Cortex of kidney (tissue), 1 donor: ENCODE measurements at places on chromosomes 7 and 10.

DNA sequence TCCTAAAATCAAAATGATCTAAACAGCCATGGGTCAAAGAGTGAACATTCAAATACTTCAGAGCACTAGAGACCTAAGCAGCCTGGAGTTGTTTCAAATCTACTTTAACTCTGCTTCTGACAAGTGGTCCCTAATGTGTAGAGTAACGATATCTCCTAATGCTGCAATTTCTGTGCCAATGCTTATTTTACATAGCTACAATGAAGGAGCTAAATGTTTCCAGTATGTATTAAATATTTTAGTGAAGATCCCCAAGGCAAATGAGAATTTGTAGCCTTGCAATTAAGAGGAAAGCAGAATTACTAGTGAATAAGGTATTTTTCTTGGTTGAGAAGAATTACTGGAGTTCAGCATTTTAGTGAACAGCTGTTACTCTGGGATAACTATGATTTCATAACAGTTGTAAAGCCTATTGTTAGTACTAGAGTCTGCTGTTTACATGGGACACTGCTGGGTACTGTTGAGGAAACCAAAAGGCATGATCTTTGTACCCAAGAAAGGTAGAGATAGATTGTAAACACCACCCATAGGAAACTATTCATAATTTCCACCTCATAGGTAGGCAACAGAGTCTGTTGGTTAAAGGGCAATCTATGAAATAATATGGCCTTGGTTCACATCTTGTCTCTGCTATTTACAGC, 271.9 kb downstream of the PLXDC2 start:
- no peak for DNase-seq

- no peak for DNase-seq
Measured at GRCh38 chr10:104707602-104708459, 66.7 kb downstream of the SORCS3 start.

DNA sequence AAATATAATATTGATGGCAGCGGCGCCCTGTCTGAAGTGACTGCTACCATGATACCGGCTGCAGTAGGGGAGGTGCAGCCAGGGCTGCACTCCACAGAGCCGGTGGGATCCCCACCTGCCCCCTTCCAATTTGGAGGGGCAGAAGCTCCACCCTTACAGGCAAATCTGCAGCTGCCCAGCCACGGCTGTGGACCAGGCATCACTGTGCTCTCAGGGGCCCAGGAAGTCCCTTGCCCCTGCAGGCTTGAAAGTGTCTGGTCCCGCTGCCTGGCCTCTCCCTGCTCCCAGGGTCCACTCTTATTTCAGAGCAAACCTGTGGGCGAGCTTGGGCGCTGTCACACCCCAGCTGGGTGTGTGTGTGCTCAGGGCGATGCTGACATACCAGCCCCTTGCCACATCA, 172.7 kb upstream of the SMIM30 start:
- DNase-seq, result no peak

DNA sequence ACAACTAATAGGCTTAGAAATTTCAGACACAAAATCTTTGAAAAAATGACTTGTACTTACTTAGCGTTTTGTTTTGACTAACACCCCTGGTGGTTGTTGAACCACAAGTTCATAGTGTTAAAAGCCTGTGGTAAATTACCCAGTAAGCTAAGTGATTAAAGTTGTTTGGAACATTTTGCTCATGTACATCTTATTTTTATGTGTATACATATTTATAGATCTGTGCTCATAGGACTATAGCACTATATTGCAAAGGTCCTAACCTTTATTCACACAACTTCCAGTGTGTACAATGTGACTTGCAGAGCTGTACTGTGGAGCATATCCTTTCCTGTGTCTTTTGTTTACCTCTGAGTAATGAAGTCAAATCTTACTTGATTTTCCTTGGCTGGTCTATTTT, 79.6 kb downstream of the BMPR1A start:
- no peak for DNase-seq

GRCh38 chr7:129417073-129417472, 17.2 kb upstream of the STRIP2 start:
- no peak for DNase-seq

- no peak for DNase-seq
Measured at GRCh38 chr10:63651864-63652263, 130.7 kb downstream of the REEP3 start.

GRCh38 chr7:127891144-127891543, 140.1 kb downstream of the LRRC4 start:
- no peak for DNase-seq

DNA sequence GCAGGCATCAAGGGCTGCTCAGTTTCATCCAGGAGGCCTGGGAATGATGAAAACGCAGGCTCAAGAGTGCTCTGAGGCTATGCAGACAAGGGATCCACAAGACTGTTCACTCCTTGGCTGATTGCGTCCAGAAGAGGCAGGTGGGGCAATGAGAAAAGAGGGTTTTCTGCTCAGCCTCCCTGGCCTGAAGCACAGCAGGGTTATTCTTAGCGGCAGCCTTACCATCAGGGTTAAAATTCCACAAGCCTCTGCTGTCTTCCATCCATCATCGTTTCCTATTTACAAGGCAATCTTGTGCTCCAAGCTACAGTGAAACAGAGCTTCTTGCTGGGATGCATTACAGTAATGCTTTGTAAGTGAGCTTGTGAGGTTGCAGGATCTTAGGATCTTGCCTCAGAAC, 129.4 kb upstream of the SHH start:
- DNase-seq, result no peak

- DNase-seq, result no peak
Measured at GRCh38 chr7:44769776-44770294, 21.2 kb downstream of the ZMIZ2 start.

GRCh38 chr7:108660465-108660864, 90.8 kb downstream of the DNAJB9 start:
- DNase-seq, result no peak

- DNase-seq, result no peak
Measured at GRCh38 chr10:95831515-95831914, 75.6 kb downstream of the ENTPD1 start.

GRCh38 chr10:99235658-99236626, at the start of gene HPSE2:
Gene HPSE2 (minus strand): TSS chr10:99235852.
- DNase-seq, result no peak

DNA sequence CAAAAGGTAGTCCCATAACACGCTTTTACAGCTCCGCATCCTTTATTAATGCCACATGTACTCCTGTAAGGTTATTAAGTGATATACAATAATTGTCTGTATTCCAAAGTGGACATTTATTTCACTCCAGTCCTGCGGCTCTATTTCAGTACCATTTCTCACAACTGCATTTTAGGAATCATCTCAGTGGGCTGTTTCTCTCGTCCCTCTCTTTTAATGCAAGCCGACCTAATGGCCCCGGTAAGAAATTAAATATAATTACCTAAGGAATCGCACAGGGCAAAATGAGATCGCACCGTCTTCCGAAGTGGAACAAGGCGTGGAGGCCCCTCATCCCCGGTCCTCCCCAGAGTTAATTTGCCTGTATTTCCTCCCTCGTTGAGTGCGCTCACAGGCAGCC, 216.5 kb downstream of the RAB11FIP2 start:
- DNase-seq, result no peak

DNA sequence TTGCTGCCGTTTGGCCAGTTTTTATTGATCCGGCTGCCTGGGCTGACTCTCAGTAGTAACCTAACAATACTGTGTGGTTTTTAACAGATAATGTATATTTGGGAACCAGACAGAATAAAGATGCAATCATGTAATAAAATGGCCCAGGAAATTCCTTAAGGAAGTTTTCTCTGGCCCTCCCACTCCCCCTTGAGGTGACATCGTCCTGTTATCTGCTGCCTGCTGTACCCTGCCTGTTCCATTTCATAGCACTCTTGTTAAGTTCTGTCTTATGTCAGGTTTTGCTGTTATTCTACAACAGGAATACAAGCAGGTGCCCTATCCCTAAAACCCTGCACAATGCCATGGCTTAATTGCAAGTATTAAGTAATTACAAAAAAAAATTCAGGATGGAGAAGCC, 12.5 kb downstream of the ITGB8 start:
- no peak for DNase-seq

DNA sequence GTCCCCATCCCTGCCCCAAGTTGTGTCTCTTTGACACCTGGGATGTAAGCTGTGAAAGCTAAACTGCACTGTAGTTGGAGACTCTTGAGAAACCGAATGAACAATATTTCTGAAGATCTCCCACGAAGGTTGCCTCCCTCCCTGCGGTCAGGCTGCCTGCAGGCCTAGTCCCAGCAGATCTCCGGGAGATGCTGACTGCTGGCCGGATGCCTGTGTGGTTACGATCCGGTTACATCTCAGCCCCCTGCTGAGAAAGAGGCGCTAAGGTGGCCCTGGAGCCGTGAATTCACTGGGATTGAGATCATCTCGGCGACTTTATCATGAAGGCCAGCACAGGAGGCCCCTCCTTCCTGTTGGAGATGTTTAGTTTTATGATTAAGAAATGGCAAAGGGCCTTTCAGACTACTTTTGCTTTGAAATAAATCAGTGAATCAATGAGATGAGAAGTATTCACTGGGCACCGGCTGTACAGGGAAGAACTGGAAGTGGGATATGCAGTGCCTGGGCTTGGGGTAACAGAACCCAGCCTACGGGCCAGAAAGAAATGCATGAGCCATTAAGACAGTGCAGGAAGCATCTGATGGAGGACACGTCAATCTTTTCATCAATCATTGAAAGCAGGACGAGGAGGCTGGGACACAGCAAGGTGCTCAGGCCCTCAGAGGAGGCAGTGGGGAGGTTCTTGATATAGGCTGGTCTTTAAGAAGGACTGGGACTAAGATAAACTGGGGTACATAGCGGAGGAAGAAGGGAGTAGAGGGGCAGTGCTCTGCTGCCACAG, 177.6 kb downstream of the PRKAG2 start:
- no peak for DNase-seq

DNA sequence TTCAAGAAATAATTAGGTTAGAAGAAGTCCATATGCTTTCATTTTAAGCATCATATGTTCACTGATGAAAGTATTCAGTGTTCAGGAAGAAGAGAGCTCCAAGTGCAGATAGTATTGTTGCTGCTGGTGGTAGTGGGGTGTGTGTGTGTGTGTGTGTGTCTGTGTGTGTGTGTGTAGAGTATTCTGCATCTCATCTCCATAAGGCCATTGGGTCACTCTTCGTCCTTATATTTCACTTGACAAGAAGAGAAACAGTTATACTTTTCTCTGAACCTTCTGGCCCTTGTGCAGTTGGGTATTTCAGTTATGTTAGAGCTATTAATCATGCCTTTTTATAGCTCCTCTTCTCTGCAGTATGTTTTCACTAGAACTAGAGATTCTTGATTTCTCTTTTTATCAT, 26.2 kb downstream of the ADAM22 start:
- DNase-seq, result no peak

- no peak for DNase-seq
Measured at GRCh38 chr7:123538189-123538714, 3.9 kb upstream of the IQUB start.

DNA sequence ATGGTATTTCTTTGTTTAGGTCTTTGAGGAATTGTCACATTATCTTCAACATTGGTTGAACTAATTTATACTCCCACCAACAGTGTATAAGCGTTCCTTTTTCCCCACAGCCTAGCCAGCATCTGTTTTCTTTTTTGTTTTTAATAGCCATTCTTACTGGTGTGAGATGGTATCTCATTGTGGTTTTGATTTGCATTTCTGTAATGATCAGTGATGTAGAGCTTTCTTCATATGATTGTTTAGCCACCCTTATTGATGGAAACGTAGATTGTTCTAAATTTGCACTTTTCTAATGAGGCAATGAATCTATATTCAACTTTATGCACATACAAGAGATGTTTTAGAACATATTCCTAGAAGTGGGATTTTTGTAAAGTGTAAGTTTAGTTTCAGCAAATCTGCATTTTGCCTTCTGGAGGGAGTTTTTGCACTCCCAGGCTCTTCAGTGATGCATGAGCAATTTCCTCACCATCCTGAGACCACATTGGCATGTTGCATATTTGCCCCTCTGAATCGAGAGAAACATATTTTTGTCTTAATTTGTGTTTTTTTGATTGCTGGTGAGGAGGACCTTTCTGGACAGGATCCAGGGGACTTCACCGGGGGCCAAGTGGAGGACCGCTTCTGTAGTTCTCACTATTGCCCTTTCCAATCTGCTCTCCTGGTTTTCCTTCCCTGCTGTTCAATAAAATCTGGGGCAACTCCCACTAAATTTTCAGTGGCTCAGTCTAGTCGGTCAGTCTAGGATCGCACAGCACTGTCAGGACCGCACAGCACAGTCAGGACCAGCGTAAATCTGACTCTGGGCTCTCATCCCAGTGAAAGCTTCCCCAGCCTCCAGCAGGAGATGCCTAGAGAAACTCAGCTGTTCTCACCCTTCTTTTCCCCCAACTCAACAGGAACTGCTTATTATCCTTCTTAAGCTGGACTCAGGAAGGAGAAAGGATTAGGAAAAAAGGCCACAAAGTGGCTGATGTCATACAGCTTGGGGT, 157.0 kb downstream of the PTPN20 start:
- DNase-seq, result no peak

DNA sequence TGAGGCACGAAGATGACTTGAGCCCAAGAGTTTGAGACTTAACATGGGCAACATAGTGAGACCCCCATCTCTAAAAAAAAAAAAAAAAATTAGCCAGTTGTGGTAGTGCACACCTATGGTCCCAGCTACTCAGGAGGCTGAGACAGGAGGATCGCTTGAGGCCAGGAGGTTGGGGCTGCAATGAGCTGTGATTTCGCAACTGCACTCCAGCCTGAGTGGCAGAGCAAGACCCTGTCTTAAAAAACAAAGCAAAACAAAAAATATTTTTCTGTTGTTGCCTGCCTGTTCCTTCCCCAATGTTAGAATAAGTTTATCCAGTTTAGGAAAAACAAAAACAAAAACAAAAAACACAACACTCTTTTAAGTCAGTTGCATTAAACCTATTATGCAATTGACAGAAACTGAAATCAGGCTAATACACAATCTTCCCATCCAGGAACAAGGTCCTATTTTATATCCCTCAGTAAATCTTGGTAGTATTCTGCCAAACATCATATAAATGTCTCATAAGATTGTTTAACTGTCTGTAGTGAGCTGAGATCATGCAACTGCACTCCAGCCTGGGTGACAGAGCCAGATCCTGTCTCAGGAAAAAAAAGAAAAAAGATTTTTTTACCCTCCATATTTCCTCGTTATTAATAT, 4.9 kb downstream of the PILRA start:
- DNase-seq, result no peak

- no peak for DNase-seq
Measured at GRCh38 chr7:77348371-77348813, 67.8 kb downstream of the GSAP start.

DNA sequence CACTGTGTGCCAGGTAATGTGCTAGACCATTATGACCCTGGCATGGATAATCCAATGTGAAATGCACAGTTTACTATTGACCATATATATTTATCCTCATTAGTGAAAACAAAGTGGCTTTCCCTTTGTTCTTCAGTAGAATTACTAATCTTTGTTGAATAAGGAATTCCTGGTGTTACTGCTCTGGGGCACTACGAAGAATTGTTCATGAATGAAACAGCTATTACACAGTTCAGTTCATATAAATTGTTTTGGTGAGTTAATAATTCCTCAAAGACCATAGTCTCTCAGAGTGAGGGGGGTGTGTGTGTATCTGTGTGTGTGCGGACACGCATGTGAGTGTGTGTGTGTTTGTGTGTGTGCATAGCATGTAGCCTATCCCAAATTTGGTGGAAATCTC, 668.0 kb upstream of the MBL2 start:
- no peak for DNase-seq
